ENCODE measurements at places on chromosomes 2 and 18.
A peak's percentile ranks its signal among the peaks of the same experiment; 100 is the strongest.

DNA sequence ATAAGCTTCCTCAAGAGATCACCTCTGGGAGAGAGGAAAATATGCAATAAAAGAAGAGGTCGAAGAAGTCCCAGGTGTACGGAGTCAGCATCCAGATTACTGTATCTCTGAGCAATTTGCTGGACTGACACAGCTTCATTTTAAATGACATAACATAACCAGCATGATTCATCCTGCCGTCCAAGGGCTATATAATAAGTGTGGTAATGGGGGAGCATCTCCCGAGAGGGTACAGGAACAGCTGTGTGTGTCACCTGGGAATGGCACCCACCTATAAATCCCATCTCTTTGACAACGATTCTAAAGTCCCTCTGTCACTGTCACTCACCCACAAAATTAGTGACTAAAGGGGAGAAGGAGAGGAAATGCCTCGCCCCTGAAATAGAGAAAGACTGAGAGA lies 19.3 kb upstream of the FZD7 start:
- H3K4me3 ChIP-seq = no peak overlapping the region
- H3K36me3 ChIP-seq = no peaks in the 10 kb centered on the region
- H3K27me3 ChIP-seq = no peaks in the 10 kb centered on the region
- no peak for DNase-seq
- peaks cover 17% of the 10 kb centered on the region for H3K4me1 ChIP-seq
- no peak overlapping the region for H3K27ac ChIP-seq

DNA sequence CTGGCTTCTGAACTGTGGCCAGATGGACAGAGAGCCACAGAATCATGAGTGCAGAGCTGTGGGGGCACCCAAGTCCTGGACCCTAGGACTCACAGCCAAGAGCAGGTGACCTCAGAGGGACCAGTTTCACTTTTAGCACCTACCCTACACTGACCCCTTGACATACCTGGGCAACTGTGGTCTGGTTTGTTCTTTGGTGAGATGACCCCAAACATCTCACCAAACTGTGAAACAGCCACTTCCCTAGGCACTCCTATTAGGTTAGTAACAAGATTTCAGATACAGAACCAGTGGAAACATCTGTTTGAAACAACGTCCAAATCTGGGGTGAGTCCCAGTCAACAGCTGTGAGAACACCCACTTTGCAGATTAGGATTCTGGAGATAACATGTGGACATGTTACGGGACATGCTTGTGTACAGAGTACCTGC lies 1.9 kb upstream of the ZFP36L2 start:
- peaks cover 14% of the 10 kb centered on the region for H3K36me3 ChIP-seq
- no peaks in the 10 kb centered on the region for H3K27me3 ChIP-seq
- no peak for DNase-seq
- H3K4me3 ChIP-seq = peak overlapping the region; percentile 93

DNA sequence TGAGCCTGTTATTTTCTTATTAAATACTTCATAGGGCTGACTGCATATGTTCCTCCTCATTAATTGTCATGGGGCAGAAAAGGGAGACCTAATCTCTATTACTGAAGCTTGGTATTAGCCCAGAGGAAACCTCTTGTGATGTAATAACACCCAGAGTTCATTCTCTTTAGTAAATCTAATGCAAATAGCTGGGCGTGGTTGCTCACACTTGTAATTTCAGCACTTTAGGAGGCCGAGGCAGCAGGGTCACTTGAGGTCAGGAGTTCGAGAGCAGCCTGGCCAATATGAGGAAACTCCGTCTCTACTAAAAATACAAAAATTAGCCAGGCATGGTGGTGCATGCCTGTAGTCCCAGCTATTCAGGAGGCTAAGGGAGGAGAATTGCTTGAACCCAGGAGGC lies 14.7 kb downstream of the DAW1 start:
- no peaks in the 10 kb centered on the region for H3K4me1 ChIP-seq
- no peak overlapping the region for H3K27ac ChIP-seq
- no peaks in the 10 kb centered on the region for H3K27me3 ChIP-seq
- no peak for DNase-seq
- no peak overlapping the region for H3K4me3 ChIP-seq

- DNase-seq = peak; percentile 63
- no peak overlapping the region for H3K4me3 ChIP-seq
- H3K36me3 ChIP-seq = no peaks in the 10 kb centered on the region
- no peak overlapping the region for H3K27ac ChIP-seq
- no peaks in the 10 kb centered on the region for H3K27me3 ChIP-seq
These were observed 206.6 kb downstream of the NDUFA10 start for GRCh38 chr2:239818531-239819011.

DNA sequence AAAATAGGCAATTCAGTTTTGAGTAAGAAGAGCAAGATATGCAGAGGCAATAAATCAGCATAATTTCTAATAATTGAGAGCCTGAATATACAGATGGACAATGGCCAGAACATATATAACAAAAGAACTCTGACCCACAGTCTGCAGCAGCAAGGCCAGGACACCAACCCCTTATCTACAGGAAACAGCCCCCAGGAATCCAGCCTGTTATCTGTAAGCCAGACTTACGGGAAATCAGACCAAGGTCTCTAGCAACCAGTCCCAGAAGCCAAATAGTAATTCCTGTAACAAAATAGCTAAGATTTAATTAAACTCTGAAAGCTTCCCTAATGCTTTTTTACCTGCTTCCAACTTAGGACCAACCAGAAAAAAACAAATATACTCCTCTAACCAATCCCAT lies 434.5 kb upstream of the GYPC start:
- no peaks in the 10 kb centered on the region for H3K4me1 ChIP-seq
- H3K4me3 ChIP-seq = no peak overlapping the region
- H3K36me3 ChIP-seq = no peaks in the 10 kb centered on the region
- no peak overlapping the region for H3K27ac ChIP-seq

DNA sequence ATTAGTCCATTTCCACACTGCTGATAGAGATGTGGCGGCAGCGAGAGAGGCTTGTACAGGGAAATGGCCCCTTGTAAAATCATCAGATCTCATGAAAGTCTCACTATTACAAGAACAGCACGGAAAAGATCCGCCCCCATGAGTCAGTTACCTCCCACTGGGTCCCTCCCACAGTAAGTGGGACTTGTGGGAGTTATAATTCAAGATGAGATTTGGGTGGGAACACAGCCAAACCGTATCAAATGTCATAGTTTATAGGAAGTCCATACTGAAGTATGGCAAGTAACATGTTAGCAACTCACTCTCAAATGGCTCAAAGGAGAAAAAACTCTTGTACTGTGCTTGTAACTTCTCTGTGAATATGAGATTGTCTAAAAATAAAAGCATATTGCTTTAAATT lies 56.1 kb downstream of the FARP2 start:
- DNase-seq = no peak
- H3K36me3 ChIP-seq = peaks cover 40% of the 10 kb centered on the region
- H3K4me1 ChIP-seq = no peaks in the 10 kb centered on the region
- H3K27ac ChIP-seq = no peak overlapping the region
- no peaks in the 10 kb centered on the region for H3K27me3 ChIP-seq
- no peak overlapping the region for H3K4me3 ChIP-seq

GRCh38 chr2:134739879-134740301 lies 21.1 kb upstream of the TMEM163 start:
- no peak overlapping the region for H3K4me3 ChIP-seq
- no peak overlapping the region for H3K27ac ChIP-seq
- no peak for DNase-seq
- no peaks in the 10 kb centered on the region for H3K4me1 ChIP-seq
- no peaks in the 10 kb centered on the region for H3K36me3 ChIP-seq
- no peaks in the 10 kb centered on the region for H3K27me3 ChIP-seq

Measured in sigmoid colon (tissue), 7 donors.